Activated CD4-positive, alpha-beta memory T cell treated with anti-CD3 and anti-CD28 coated beads, Interleukin-2, amount 10 ng/mL, durations not matched to agents 7 days and 5 days (primary cell): ENCODE measurements at places on chromosomes 6 and 20.

DNA sequence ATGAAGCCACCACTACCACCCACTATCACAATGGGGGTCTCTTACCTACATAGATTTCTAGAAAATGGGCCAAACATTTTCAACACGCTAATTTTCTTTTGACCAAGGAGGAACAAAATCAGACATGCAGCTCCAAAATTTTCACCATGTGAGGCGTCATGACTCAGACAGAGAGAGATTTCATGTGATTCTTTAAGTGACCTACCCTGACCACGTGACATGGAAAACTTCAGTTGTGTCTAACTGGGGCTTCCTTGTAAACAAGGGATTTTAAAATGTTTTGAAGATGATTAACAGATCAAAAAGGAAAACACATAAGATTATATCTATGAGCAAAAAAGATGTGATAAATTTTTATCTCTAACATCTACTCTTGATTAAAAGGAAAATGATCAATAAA is 199.2 kb downstream of the TBXT start:
- no peak for DNase-seq

DNA sequence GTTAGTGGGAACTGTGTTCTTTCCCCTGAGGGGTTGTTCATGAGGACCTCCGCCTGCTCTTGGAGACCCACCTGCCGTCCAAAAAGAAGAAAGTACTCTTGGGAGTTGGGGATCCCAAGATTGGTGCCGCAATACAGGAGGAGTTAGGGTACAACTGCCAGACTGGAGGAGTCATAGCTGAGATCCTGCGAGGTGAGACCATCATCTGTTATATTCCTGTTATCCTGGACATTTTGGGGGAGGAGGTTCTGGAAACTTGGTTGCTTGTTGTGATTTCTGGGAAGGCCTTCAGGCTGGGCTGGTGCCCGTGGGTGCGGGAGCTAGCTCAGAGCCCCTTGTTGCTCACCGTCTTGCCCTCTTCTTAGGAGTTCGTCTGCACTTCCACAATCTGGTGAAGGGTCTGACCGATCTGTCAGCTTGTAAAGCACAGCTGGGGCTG is 2.0 kb downstream of the NOP56 start:
- no peak for DNase-seq

DNA sequence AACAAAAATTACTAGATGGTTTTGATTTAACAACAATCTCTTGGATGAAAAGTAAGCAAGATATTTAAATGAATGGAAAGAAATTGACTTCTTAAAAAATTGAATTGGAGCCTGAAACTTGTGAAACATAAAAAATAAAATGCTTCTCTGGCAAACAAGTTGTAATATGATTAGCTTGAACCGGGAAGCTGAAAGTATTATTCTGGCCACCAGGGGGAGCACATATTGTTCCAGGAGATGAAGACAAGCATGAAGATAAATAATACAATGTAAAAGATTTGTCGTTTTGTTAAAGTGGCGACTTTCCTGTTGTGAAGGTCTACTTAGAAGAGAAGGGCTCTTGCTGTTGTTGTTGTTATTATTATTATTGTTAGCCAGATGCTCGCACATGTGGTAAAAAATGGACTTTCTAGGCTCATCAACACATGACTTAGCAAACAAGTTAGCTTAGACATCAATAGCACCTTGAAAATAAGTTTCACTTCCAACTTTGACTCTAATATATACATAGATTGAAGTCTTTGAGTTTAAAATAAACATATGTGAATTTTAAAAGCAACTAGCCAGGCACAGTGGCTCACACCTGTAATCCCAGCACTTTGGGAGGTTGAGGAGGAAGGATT is 14.2 kb downstream of the PAX1 start:
- peak; percentile 40 for DNase-seq

- DNase-seq = no peak
Measured at GRCh38 chr6:149063468-149063867, 254.0 kb upstream of the TAB2 start.

DNA sequence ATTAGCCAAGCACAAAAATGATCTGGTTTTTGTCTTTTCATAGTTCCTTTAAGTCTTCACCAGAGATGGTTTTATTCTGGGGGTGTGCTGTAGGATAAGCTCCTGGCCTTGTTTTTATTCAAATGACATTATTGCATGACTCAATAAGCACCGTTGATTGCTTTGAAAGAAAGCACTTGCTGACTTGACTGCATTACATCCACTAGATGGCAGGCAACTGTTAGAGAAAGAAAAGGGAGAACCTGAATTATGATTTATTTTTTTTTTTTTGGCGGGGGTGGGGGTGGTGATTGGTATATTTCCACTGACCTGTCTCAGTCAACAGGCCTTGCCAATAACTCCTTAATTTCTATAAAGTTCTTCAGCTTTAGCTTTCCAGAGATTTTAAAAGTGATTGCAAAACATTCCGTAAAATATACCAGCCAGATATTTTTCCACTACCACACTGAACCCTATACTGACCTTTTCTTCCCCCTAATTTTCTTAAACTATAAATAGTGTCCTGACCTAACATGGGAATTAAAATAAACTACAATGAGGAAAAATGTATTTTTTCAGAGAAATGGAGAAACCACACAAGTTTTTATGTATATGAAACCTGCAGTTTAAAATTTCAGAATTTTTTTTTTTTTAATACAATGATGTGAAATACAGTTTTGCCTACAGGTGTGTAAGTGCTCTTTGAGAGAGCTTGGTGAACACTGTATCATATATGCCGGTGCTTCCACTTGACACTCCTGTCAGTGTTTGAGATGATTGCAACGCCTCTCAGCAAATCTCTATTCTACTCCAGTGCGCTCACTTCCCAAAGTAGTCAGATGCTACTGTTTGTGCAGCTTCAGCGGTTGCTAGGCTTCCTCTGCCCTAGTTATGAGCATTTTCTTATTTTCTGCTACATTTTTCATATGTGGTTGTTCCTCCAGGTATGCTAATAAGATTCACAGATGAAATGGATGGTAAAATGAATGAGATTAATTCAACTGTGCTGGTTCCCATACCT is 274.3 kb downstream of the CD109 start:
- DNase-seq = no peak

GRCh38 chr6:156978948-156979347 is 201.8 kb downstream of the ARID1B start:
- DNase-seq = no peak

GRCh38 chr20:44819936-44820335 is 9.6 kb upstream of the RIMS4 start:
- DNase-seq = no peak
